ENCODE measurements at places on chromosomes 5 and 9. TPM values are rescaled to one million over a fixed set of nuclear protein-coding genes. Genes with fewer than 3 reads are reported as not detected.

DNA sequence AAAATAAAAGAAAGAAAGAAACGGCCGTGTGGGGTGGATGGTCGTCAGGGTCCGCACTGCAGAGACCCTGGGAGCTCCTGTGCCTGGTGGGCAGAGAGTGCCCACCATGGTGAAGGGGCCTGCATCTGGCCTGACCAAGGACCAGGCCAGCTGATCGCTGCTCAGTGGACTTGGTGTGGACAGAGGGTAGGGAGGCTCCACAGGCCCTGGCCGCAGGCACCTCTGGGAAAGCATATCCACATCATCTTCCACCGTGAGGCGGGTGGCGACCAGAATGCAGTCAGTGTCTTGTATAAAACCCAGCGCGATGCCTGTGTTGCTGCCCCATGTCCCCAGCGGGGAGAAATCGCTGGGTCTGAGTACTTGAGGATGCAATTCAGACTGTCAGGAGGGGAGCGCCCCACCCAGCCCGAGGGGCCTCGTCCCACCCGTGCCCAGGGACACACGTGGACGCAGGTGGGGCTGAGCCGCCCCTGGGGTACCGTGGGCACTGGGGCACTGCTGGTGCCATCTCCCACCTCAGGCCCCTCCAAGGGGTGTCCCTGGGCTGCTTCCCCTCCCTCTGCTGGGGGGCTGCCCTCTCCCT, 27.8 kb upstream of the SLC6A19 start:
- H3K27ac ChIP-seq: no peak overlapping the region
- peak; percentile 54 for DNase-seq
- no peaks in the 10 kb centered on the region for H3K36me3 ChIP-seq
- no peaks in the 10 kb centered on the region for H3K27me3 ChIP-seq
- no peak overlapping the region for H3K4me3 ChIP-seq
- H3K4me1 ChIP-seq: no peaks in the 10 kb centered on the region

- peaks cover 89% of the 10 kb centered on the region for H3K4me1 ChIP-seq
- H3K4me3 ChIP-seq: no peak overlapping the region
- H3K36me3 ChIP-seq: no peaks in the 10 kb centered on the region
- H3K27ac ChIP-seq: no peak overlapping the region
- H3K27me3 ChIP-seq: no peaks in the 10 kb centered on the region
Measured at GRCh38 chr9:109791747-109792146, 11.7 kb downstream of the PALM2AKAP2 start.

DNA sequence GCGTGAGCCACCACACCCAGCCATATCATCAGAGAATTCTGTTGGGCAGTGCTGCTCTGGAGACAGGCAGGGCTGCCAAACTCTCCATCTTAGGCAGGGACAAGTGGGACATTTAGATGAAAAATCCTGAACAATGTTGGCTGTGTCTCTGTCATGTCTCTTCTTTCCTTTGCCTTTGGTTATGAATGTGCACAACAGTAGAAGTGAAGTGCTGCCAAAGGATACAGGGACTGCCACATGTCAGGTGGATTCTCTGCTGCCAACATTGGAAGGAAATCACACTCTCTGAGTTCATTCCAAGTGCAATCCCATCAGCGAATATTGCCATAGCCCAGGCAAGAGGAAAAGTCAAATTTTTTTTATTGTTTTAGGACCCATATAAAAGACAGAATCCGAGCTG, 348.8 kb downstream of the TRPM3 start:
- H3K36me3 ChIP-seq: no peaks in the 10 kb centered on the region
- no peak for DNase-seq
- no peak overlapping the region for H3K4me3 ChIP-seq
- H3K27ac ChIP-seq: no peak overlapping the region

GRCh38 chr9:113173341-113173740, 22.5 kb downstream of the SLC31A2 start:
- no peaks in the 10 kb centered on the region for H3K4me1 ChIP-seq
- no peak overlapping the region for H3K4me3 ChIP-seq
- H3K36me3 ChIP-seq: peaks cover 97% of the 10 kb centered on the region
- H3K27me3 ChIP-seq: no peaks in the 10 kb centered on the region

DNA sequence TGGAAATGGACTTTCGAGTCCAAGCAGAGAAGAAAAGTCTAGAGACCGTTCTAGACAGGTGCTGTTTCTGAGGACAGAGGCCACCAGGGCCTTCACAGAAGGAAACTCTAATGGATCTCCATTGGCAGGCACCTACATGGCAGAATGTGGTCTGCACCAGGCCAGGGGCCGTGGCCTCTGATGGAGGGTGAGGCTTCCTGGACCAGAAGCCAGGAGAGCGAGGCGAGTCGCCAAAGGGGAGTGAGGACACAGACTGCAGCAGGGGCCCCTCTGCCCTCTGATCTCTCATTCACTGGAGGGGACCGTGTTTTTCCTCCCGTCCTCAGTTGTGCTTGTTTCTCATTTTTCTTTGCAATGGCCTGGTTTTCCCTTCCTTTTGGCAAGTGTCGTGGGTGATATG, 41.1 kb downstream of the ALG2 start:
- H3K36me3 ChIP-seq: no peaks in the 10 kb centered on the region
- H3K27me3 ChIP-seq: no peaks in the 10 kb centered on the region
- H3K4me1 ChIP-seq: peaks cover 14% of the 10 kb centered on the region
- no peak for DNase-seq

DNA sequence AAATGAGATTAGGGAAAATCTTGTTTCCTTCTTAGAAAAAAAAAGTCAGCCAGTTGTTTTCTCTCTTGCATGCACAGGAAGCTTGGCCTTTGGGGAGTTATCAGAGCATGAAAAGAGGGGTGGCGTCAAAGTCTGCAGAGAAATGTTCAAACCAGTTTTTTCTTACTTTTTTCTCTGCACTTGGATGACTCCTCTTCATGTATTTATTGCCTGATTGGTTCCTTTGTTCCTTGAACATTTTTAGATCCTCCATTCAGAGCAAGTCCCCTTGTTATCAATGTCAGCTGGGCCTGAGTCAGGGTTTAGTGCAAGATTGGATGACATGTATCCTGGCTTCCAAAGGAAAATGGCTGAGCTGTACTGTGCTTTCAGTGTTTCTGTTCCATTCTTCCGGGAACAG, 392.6 kb upstream of the BRINP1 start:
- no peaks in the 10 kb centered on the region for H3K36me3 ChIP-seq
- no peaks in the 10 kb centered on the region for H3K27me3 ChIP-seq
- H3K4me1 ChIP-seq: no peaks in the 10 kb centered on the region
- no peak overlapping the region for H3K27ac ChIP-seq

DNA sequence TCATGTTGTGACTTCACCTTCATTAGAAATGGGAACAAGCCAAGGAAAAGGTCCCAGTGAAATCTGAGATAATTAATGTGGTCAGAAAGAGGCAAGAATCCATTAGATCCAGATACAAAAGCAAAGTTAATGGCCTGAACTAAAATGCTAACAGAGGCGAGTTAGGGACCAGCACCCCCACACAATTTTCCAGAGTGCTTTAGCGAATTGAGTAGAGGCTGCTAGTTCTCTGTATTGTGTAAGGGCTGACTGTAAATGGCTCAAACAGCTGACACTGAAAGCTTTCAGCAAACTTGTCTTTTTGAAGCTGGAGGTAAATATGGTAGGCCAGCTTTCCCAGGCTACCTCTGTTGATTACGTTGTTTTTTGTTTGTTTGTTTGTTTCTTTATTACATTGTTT, 75.5 kb downstream of the CSNK1A1 start:
- peaks cover 12% of the 10 kb centered on the region for H3K4me1 ChIP-seq
- H3K27me3 ChIP-seq: no peaks in the 10 kb centered on the region
- no peak for DNase-seq

DNA sequence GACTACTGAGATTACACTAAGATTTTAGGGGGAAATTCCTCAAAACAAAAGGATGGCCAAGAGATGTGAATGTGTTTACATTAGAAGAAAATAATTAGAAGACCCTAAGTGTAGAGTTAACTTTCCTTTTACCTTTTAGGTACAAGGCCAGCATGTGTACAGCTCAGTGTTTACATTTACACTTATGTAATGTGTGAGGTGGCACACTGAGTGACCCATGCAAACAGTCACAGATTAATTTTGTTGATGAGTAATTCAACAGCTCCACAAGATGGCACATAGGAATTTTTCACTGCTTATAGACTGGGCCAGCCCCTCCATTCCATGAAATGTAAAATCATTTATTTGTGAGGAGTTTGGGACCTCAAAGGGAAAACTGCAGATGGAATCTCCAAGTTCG, 90.1 kb upstream of the SLC12A2 start:
- H3K27ac ChIP-seq: no peak overlapping the region
- DNase-seq: no peak
- no peaks in the 10 kb centered on the region for H3K36me3 ChIP-seq
- no peaks in the 10 kb centered on the region for H3K27me3 ChIP-seq
- no peak overlapping the region for H3K4me3 ChIP-seq

Gene RLN1
- not detected for total RNA-seq

DNA sequence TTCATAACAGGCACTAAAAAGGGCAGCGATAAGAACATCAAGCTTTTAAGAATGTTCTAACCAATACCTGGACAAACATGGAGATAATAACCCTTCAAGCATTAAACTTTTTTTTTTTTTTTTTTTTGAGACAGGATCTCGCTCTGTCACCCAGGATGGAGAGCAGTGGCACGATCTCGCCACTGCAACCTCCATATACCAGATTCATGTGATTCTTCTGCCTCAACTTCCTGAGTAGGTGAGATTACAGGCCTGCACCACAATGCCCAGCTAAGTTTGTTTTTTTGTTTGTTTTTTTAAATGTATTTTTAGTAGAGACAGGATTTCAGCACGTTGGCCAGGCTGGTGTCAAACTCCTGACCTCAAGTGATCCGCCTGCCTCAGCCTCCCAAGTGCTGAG, 14.7 kb upstream of the ENC1 start:
- H3K4me3 ChIP-seq: no peak overlapping the region
- H3K27ac ChIP-seq: no peak overlapping the region
- no peaks in the 10 kb centered on the region for H3K4me1 ChIP-seq
- no peaks in the 10 kb centered on the region for H3K27me3 ChIP-seq

Data from heart left ventricle (tissue), 16 donors.